ENCODE measurements at places on chromosomes 3 and 15.

- no peak for DNase-seq
Measured at GRCh38 chr3:11769704-11770476, 76.8 kb downstream of the TAMM41 start.

- DNase-seq: no peak
Measured at GRCh38 chr15:39710681-39711080, 72.0 kb downstream of the FSIP1 start.

DNA sequence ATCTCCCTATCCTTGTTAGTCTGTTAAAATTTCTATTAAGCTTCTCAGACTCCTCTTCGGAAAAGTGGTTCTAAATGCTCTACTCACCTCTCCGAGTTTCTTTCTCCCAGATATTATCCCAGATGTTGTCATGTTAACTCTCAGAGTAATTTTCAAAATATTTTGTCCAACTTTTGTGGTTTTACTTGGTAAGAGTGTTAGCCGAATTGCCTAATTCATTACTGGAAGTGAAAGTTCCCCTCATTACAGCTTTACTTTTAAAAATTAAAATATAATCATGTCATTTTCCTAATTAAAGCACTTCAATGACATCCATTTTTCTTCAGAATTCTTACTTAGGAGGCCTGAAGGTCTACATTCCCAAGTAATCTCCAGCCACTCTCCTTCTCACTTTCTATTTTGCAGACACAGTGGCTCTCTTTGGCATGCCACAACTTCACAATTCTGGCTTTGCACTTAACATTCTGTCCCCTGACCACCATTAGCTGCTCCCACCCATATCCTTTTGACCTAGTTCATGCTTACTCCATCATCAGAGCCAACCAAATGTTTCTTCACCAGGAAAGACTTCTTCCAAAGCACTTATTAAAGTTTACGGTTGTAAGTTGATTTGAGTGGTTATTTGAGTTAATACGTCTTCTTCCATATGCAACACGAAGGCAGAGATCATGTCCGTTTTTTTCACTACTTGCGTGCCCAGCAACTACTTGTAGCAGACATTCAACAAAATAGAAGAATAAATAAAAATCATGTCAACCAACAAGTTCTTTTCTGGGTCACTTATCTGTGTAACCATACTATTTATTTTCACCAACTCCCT lies 10.2 kb upstream of the TIPARP start:
- peak; percentile 44 for DNase-seq

DNA sequence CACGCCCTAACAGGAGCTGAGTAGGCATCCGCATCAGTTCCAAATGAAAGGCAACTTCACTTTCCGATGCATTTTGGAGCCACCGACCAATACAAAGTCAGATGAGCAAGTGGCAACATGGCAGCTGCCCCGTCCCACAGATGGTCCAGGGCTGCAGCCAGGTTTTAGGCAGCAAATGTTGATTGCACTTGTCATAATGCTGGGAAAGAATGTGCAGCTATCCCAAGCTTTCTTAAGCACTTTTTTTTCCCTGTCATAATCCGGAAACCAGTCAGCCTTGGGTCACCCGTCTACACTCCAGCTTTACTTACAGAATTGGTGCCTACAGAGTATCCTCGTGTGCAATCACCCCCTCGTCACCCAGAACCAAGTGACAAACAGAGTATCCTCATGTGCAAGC lies 147.7 kb downstream of the CHSY1 start:
- DNase-seq: no peak

DNA sequence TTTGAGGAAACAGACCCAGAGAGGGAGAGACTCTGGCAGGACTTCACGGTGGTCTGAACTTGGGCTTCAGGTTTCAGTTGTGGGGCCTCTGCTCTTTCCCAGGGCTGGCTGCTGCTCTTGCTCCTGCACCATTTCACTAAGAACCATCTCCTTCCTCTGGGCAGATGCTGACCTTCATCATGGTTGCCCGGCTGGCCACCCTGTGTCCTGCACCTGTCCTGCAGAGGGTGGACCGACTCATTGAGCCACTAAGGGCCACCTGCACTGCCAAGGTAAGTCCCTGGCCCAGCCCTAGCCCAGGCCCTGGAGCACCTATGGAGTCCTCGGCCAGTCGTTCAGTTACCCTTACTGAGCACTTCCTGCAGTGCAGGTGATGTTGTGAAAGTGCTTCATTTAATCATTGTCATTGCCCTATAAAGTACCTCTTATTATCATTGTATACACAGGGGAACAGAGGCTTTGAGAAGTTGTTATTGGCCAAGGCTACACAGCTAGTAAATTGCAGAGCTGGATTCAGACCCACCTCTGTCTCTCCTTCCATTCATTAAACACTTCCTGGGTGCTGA lies 10.0 kb downstream of the RPL32 start:
- no peak for DNase-seq

DNA sequence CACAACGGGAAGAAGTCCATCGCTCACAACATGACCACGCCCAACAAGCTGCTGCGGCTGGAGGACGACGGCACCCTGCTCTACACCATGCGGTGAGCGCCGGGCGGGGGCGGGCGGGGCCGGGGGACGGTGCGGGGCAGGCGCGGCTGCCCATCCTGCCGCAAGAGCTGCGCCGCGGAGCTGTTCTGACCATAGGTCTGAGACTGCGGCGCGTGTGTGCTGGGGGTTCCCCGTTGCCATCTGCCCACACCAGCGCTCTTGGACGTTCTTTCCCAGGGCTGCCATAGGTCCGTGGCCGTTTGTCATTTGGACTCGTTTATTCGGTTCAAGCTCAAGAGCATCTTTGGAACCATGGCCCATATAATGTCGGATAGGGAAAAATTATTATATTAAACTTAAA lies 16.6 kb downstream of the GABRA5 start:
- no peak for DNase-seq

GRCh38 chr3:180288816-180289215 lies 252.1 kb upstream of the PEX5L start:
- DNase-seq: no peak

- DNase-seq: no peak
Measured at GRCh38 chr3:11832981-11833905, 13.4 kb downstream of the TAMM41 start.

GRCh38 chr3:54549607-54550220 lies 378.1 kb downstream of the LRTM1 start:
- DNase-seq: no peak

DNA sequence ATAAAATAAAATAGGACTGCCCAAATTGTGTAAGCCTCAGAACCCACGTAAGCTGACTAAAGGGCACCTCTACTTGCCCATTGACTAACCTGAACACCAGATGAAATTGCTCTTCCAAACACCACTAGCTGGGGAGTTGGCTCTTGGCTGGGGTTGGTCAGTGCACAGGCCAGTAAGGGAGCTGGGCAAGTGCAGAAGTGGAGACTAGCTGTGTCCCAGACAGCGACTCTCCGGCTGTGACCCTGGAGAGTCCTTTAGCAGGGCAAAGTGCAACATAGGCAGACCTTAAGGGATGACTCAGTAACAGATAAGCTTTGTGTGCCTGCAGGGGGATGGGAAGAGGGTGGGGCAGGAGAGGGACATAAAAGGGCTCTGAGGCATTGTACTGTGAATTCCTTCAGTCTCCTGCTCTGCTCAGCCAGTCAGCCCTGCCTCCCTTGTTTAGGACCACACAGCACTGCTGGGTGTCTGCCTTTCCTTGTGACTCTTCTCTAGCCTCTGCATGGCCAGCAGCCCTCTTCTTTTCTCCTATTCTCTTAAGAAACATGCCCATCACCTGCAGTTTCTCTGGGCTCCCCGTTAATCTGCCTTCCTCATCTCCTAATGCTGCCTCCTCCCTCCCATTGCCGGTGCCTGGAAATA lies 13.2 kb downstream of the NR1I2 start:
- DNase-seq: peak; percentile 79

DNA sequence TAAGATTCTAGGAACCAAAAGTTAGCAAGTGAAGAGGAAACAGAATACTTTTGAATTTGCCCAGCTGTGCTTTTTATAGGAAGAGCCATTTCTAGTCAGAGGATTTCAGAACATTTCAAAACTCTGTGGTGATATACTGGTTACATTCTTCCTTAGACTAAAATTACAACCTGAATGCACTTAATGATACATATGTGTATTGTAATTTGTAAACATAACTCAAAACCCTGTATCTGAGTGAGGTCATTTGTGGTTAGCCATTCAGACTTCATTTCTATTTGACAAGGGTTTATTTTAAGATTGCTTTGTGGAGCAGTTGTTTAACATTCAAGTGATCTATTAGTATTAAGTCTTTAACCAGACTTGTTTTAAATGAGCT lies 59.4 kb upstream of the TRIM71 start:
- DNase-seq: peak; percentile 44

DNA sequence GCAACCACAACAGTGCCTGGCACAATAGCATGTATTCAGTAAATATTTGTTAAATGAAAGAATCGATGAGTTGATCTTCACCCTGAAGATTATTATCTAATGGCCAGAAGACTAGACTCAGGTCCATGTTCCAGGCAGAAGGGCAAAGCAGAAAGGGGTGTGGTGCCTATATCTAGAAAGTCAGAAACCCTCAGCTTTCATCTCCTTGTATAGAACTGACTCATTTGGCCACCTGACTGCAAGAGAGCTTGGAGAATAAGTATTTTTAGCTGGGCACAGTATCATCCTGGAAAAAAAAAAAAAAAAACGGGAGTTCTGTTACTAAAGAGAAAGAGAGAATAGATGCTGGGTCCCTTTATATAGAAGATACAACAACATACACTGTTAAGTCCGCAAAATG lies 69.7 kb upstream of the SPRED1 start:
- no peak for DNase-seq

DNA sequence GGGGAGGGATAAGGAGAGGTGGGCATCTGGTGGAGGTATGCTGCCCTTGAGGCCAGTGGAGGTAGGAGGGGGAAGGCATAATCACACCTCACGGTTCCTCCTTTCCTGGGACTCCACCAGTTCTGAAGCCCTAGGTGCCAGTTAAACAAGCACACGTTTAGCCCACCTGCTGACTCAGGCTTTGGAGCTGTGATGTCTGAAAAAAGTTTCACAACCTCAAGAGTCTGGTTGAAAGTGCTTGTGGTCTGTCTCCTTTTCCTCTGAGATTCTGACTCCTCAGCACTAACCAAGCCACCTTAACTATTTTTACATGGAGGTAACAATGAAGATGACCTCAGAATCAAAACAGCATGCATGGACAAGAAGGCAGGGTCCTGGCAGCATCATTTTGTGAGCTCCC lies 23.0 kb downstream of the HPS3 start:
- peak; percentile 15 for DNase-seq

DNA sequence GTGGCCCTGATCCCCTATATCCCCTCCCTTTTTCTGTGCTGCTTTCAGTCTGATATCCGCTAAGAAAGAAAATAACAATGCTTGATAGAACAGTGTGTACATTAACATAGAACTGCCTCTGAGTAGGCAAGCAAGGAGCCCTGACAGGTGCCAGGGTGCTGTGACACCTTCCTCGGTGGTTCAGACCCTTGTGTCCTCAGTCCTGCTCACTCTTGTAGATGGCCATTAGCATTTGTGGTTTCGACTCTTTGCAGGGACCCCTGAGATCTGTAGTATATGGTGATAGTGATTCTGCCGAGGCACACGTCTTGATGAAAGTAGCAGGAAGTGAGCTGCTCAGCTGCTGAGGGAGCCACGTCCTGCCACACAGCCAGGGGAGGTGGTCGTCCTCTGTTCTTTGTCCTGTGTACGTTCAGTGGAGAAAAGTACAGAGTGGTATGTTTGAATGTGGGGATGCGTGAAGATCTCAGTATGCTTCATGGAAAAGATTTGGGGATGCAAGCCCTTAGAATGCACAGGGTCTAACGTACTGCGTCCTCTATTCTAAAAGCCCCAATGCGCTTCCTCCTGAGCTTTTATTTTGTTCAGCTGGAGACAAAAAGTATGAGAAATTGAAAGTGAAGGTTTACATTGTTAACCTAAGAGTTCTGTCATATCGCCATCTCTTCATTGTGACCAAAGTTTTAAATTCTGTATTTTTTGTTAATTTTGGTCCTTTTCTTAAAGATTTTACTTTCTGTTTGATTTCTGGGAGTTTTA lies 35.4 kb downstream of the PXYLP1 start:
- peak; percentile 28 for DNase-seq

- DNase-seq: no peak
Measured at GRCh38 chr15:99932676-99933402, 199.6 kb upstream of the LYSMD4 start.

- DNase-seq: no peak
Measured at GRCh38 chr3:1072041-1072440, 20.8 kb upstream of the CNTN6 start.

- DNase-seq: no peak
Measured at GRCh38 chr15:74170875-74171578, 2.5 kb upstream of the ISLR start.
